ENCODE measurements at places on chromosomes 7 and 10. TPM values are rescaled to one million over a fixed set of nuclear protein-coding genes. Genes with fewer than 3 reads are reported as not detected.

The TAF3 gene
- total RNA-seq, result 2.7 TPM

GRCh38 chr10:101047961-101048892, 13.6 kb upstream of the KAZALD1 start:
- DNase-seq, result peak; percentile 91

The HOXA1 gene
- total RNA-seq, result 0.10 TPM

- DNase-seq, result peak; percentile 92
Measured at GRCh38 chr7:1725199-1725690, 55.2 kb downstream of the ELFN1 start.

The ITPRID1 gene
- total RNA-seq, result 0.18 TPM

- DNase-seq, result no peak
Measured at GRCh38 chr7:27875061-27875460, 135.1 kb downstream of the TAX1BP1 start.

GRCh38 chr10:60414877-60415585, 25.4 kb upstream of the ANK3 start:
- DNase-seq, result no peak

DNA sequence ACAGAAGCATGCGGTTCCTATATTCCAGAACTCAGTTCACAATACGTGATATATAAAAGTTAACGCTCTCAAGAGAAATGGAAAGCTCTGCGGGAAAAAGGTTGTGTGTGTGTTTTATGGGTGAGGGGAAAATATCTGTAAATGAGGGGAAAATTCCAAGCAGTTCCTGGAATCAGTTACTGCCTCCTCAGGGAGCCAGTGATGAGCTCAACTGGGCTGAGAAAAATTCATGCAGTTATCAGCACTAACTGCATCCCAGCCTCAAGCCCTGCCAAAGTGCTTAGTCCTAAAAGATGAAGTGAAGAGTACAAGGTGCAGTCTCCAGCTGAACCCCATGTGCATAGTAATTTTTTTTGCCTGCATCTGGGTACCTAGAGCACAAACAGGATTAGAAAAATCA, 191.9 kb downstream of the CDK14 start:
- DNase-seq, result no peak

DNA sequence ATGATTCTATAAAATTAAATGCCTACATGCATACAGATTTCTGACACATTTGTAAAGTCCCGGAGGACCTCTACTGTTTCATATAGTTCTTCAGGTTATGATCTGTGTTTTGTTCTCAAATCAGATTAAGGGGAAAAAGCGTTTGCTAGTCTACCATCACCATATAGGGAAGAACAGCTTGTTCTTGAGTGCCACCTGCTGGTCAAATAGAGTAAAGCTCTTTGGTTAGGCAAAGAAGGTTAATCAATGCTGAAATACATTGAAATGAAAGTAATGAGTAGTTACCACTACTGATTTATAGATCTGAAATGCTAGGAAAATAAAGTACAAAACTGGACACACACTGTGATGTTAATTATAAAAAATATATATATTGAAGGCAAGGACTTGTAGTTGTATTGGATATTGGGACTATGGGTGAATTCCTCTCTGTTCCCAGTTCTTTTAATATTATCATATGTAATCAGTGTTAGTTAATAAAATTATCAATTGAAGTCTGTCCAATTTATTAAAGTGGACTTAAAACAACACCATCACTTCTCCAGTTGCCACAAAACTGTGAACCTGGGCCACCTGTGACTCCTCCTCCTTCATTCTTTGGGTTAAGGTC, 72.6 kb upstream of the PDLIM1 start:
- peak; percentile 66 for DNase-seq

DNA sequence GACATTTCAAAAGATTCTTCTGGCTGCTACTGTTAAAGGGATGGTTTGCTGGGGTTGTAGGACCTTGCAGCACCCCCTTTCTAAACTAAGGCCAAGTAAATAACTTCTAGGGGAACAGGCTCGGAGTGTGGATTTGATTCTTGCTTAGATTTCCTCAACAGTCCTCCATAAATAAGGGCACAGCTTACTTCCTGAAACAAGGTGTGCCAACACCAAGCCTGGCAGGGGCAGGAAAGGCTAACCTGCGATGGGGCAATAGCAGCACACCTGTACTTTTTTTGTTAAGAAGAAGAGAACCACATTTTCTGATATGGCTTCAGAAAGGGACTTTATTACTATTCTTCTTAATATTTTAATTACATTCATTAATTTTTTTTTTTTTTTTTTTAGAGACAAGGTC, 121.9 kb downstream of the RNF216 start:
- DNase-seq, result no peak

The AGBL3 gene
- total RNA-seq, result 1.7 TPM

- DNase-seq, result no peak
Measured at GRCh38 chr10:2974083-2974482, 93.3 kb upstream of the PFKP start.

GRCh38 chr10:45265996-45266395, 49.4 kb downstream of the OR13A1 start:
- DNase-seq, result no peak

The GPR85 gene
- not detected for total RNA-seq

- no peak for DNase-seq
Measured at GRCh38 chr10:5537684-5538083, 12.9 kb downstream of the CALML3 start.

GRCh38 chr10:95394161-95394880, 103.5 kb upstream of the PDLIM1 start:
- DNase-seq, result no peak

DNA sequence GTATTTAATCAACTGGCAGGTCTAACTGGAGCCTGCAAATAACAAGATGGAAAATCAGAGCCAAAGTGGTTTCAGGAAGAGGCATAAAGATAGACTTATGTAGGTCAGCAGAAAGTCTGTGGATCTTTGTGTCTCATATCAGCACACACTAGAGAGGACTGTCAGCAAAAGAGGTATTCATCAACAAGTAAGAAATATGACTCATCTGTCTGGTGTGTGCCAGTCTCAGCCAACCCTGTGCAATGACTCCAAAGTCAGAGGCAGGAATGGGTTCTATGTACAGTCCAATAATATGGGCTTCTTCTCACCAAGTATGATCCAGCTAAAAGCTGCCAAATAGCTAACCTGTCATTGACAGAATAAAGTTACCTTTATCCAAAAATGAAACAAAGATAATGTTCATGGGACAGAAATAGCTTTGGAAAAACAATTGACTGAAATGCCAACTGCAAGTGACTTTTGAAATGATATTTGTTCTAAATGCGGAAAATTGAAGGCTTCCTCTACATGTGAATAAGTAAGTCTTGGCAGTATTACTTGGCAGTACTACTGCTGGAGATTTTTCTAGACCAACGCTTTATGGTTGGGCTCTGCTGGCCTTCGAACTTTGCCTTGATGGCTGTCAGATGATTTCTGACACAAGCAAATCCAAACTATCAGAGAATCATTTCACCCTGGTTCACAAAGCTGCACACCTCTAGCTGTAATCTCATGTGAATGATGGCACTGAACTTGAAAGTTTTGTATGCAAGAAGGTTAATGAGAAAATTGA, 272.3 kb upstream of the SEMA3C start:
- DNase-seq, result no peak

GRCh38 chr7:9022456-9022855, 589.0 kb downstream of the NXPH1 start:
- no peak for DNase-seq

DNA sequence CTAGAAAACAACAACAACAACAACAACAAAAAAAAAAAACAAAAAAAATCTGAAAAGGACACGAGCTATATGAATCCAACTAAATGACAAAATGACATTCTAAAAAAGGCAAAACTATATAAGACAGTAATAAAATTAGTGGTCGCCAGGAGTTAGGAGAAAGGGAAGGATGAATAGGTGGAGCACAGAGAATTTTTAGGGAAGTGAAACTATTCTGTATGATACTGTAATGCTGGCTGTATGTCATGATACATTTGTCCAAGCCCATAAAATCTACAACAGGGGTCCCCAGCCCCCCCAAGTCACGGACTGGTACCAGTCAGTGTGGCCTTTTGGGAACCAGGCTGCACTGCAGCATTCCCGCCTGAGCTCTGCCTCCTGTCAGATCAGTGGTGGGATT, 2.8 kb upstream of the PUS7 start:
- DNase-seq, result no peak

GRCh38 chr10:6200440-6200733, 2.3 kb upstream of the PFKFB3 start:
- DNase-seq, result no peak

DNA sequence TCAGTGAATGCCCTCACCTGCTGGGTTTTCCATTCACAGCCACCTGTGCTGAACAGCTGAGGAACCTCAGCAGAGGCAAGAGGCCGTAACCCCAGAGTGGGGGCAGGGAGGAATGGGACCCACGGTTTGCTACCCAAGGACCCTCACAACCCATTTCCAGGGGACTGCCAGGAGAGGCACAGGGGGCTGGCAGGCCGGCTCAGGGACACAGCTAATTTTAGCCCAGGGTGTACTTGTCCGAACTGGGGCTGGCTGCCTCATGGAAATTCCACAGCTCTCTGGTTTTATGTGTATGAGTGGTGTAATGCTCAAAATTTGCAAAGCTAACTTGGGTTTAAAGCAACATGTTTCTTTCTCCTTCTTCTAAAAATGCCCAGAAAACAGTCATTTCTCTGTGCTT, 42.2 kb downstream of the MINDY4 start:
- DNase-seq, result no peak

DNA sequence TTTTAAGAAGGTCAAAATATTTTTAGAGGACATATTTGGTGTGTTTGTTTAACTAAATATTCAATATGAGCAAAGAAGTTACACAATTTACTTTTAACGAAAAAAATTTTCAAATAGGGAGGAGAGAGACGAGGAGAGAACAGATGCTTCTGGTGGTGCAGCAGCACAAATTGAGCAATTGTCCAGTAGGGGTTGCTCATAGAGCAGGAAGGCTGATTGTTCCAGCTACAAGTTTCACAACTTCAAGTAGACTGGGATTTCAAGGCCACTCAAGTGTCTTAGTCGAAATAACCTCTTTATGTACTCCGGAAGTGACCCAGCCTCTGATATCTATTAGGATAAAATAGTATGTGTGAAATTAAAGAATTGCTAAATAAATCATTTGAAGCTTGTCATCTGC, 197.9 kb downstream of the HDAC9 start:
- DNase-seq, result peak; percentile 0

The CLDN3 gene
- total RNA-seq, result 3.3 TPM

- peak; percentile 30 for DNase-seq
Measured at GRCh38 chr10:510415-510881, 179.0 kb downstream of the DIP2C start.

DNA sequence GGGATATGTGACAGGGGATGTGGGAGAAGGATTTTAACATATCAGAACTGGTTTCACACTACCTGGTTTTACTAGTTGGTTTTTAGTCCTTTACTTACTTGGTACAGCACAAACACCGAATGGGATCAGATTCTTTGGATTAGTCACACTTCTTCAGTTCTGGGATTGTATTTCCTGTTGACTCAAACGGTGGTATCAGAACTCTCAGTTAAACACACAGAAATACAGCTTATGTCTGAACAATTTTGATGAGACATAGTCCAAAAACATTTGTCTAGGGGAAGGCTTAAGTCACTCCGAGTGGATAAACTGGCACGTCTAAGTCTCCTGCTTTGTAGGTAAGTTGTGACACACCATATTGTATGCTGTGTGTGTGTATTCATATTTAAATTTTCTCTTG, 480.5 kb downstream of the PHTF2 start:
- DNase-seq, result no peak

The CDHR1 gene
- 0.90 TPM for total RNA-seq

The EPDR1 gene
- 8.3 TPM for total RNA-seq

GRCh38 chr10:17683541-17683940, 39.6 kb downstream of the STAM start:
- no peak for DNase-seq

The HHEX gene
- 7.2 TPM for total RNA-seq

The LIPM gene
- not detected for total RNA-seq

DNA sequence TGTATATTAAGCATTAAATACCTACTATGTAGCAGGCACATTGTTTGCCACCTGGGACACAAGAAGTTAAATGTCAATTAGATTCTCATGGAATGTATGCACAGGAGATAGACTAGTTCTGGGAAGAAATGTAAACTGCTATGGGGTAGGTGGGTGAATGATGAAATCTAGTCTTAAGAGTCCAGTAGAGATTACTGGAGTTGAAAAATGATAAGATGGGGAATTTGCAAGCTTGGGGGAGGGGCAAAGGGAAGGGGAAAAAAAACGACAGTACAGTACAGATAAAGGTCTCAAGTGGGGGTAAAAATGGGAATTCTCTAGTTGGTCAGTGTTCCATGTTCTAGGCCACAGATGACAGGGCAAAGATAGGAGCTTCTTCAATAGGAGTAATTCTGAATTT, 94.4 kb downstream of the ATE1 start:
- no peak for DNase-seq

DNA sequence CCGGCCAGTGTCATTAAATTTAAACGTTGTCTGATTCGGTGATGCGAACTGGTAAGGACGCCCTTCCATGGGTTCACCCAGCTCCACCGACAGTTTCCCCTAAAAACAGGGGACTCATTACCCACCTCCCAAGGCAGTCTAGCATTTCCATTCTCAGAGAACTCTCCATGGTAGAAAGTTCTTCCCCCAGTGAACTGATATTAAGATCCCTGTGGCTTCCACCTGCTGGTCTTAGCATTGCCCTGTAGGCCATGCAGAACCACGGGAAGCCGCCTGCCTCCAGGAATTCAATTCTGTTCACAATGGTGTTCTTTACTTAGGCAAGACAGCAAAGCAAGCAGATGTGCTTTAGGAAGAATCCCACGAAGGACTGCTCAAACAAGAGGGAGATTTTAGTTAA, 128.9 kb upstream of the NANOS1 start:
- DNase-seq, result peak; percentile 53

All from H7 (cell line).